Stimulated activated CD4-positive, alpha-beta T cell treated with anti-CD3 and anti-CD28 coated beads, Interleukin-2, amount 100 ng/mL, for 48 hours (primary cell): ENCODE measurements at places on chromosomes 16 and 17.

DNA sequence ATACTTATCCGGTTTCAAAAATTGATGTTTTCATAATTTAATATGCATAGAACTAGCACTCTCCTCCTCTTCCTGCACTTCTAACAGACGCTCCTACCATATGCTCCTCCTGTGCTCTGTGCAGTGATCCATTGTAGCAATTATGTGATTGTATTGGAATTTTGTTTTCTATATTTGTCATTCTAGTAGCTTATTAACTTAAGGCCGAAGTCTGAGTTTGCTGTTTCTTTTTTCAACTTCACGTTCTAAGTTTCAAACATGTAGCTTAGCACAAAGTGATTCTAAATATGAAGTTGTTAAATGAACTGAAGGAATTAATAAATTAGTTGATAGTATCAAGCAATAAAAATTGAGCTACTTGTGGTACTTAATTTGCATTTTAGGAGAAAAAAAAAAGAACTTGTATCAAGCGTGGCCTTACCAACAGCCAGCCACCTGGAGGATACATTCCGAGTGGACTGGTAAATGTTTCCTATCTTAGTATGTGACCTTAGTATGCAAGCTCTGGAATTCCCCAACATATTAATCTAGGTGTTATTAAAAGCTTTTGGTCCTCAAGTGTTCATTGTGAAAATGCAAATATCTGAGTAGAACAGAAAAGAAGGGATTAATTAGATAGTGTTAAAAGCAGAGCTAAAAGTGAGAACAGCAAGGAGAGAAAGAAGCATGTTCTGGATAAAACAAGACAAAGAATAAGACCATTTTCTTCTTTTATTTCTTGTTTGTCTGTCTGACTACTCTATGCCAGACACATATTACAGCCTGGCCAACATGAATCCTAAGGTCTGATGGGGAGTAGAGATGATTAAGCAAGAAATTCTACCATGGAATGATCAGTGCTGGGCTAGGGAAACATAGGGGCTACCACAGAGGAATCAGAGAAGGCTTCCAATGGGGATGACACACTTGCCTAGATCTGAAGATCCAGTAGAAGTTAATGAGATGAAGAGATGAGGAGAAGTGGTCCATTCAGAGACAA lies 290.4 kb upstream of the MON1B start:
- DNase-seq = no peak

DNA sequence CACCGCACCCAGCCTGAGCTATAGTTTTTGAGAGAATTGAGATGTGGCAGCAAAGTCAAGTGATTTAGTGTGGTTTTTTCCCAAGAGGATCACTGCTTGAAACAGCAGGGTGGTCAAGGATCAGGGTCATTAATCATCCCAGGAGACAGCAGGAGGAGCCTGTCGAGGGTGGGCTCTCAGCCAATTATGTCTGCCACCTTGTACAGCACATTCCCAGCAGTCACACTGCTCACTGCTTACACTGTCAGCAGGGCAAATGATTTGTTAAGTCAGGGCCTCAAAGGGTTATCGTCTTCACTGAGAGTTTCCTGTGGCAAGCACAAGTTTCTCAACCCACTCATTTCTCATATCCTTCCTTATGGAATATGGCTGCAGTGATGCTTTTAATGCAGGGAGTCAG lies 13.2 kb downstream of the B3GNT9 start:
- no peak for DNase-seq

DNA sequence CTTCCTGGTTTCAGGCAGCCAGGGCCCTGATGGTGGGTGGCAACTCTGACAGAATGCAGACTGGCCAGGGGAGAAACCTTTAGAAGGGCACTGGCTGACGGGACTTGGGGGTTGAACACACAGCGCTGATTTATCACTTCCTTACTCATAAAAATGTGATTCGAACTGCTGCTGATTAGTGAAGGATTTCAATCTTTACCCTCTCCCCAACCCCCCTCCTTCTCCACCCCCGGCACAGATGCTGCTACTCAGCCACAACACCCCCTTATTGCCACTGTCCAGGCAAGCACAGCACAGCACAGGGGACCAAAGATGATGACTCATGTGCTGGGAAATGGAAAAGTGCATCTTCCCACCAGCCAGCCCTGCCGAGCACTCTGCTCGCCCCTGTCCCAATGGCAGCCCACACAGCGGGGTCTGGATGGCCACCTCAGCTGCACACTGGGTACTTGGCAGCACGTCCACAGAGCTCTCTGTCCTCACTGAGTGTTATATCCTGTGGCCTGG lies 70.1 kb downstream of the SMG6 start:
- no peak for DNase-seq

- no peak for DNase-seq
Measured at GRCh38 chr16:57592591-57593003, 35.8 kb upstream of the ADGRG1 start.

- no peak for DNase-seq
Measured at GRCh38 chr16:73750639-73751038, 546.0 kb upstream of the PSMD7 start.

- DNase-seq = no peak
Measured at GRCh38 chr16:52852978-52853377, 199.7 kb downstream of the CHD9NB start.

- no peak for DNase-seq
Measured at GRCh38 chr16:59748531-59748930, 1014.4 kb upstream of the GOT2 start.

- no peak for DNase-seq
Measured at GRCh38 chr17:19284005-19284959, 47.1 kb downstream of the EPN2 start.
